Amniotic stem cell (primary cell): ENCODE measurements at places on chromosomes 1 and 21.

- peak; percentile 86 for DNase-seq
Measured at GRCh38 chr1:220089650-220090556, at the start of gene BPNT1. TSS of gene BPNT1 (minus strand) at chr1:220089788. CDS start at chr1:220079846, 9,942 bp downstream.

DNA sequence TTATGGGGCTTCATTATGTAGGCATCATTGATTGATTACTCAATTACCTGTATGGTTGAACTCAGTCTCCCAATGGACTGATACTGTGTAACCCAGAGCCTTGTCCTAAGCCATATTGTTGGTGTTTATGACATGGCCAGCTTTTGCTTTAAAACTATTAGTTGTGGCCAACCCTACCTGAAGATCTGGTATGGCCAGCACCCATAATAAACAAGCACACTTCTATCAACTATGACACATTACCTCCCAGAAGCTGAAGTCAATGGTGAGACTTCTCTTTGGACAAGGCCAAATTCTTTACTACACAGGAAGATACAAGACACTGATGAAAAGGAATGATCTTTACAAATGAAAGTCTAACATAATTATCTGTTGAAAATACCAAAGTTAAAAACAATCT is 28.8 kb downstream of the MAN1A2 start:
- DNase-seq: no peak

- no peak for DNase-seq
Measured at GRCh38 chr1:111762332-111762731, 6.6 kb downstream of the DDX20 start.

- DNase-seq: no peak
Measured at GRCh38 chr1:154182344-154183045, 9.4 kb downstream of the TPM3 start.
